ENCODE measurements at places on chromosomes 3 and 15.

GRCh38 chr3:31025541-31025940 lies 131.1 kb upstream of the GADL1 start:
- DNase-seq = no peak

- DNase-seq = no peak
These were observed 42.9 kb downstream of the CHDH start for GRCh38 chr3:53803124-53803815.

- no peak for DNase-seq
These were observed 131.6 kb downstream of the LRRK1 start for GRCh38 chr15:101050623-101051290.

DNA sequence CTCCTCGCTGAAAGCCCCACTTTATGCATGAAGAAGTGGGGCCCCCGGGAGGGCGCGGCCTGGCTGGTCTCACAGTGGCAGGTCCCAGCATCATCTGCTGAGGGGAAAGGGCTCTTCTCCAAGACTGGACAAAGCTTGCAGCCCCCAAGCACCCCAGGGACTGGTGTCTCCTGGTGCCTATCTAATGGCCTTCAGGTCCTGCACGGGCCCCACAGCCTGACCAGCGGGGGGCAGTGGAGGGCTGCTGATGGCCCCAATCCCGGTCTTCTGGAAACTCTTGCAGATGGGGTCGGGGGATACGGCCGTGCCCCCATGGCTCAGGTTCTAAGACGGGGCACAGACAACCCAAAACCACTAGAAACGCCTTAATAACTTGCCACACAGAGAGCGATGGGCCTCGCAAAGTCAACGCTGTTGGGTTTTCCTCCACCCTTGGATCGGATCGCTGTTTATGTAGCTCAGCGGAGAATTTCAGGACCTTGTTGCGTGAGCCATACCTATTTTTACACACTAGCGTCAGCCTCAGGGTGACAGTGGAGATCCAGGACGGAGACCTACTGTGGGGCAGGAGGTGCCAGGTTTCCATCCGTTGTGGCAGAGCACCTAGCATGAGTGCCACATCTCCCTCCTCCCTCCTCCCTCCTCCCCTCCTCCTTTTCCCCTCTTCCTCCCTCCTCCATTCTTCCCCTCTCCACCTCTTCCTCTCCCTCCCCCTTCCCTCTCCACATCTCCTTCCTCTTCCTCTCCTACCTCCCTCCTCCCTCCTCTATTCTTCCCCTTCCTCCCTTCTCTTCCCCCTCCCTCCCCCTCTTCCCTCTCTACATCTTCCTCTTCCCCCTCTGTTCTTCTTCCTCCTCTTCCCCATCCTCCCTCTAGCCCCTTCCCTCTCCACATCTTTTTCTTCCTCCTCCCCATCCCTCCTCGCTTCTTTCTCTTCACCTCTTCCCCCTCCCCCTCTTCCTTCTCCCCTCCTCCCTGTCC lies 79.3 kb upstream of the ALDH1L1 start:
- DNase-seq = peak; percentile 75

- DNase-seq = no peak
These were observed 35.8 kb upstream of the HERC1 start for GRCh38 chr15:63869371-63870042.

GRCh38 chr3:38655708-38656300 lies 6.3 kb upstream of the SCN5A start:
- peak; percentile 61 for DNase-seq

DNA sequence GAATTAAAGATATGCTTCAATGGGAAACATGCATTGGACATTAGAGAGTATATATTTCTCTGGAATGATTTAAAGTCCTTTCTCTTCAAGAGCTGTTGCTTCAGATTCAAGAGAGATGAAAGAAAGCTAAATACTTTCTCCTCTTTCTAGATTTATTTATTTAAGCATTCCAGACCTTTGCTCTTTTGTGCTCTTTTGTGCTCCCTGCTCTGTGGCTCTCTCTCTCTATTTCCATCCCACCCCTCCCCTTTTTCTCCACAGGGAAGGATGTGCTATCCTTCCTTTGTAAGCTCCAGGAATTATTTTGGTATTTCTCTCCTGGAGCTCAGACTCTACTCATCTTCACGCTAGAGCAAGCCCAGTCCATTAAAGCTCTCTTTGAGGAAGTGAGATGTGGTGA lies 871.9 kb upstream of the GBE1 start:
- DNase-seq = no peak

DNA sequence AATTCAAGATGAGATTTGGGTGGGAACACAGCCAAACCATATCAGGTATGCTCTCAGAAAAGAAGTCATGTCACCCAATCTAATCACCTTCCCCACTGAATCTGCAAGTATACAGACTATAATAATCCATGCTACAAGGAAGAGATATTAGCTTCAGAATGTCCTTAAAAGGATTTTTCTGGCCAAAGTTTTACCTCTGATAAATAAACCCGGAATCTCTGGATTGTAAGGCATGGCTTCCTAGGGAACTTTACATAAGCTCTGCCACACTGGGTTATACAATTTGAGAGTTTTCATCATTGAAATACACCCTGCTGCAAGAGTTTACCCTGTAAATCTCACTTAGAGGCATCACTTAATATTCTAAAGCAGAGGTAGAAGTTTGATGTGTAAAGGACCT lies 330.5 kb upstream of the KCNMB2 start:
- no peak for DNase-seq

DNA sequence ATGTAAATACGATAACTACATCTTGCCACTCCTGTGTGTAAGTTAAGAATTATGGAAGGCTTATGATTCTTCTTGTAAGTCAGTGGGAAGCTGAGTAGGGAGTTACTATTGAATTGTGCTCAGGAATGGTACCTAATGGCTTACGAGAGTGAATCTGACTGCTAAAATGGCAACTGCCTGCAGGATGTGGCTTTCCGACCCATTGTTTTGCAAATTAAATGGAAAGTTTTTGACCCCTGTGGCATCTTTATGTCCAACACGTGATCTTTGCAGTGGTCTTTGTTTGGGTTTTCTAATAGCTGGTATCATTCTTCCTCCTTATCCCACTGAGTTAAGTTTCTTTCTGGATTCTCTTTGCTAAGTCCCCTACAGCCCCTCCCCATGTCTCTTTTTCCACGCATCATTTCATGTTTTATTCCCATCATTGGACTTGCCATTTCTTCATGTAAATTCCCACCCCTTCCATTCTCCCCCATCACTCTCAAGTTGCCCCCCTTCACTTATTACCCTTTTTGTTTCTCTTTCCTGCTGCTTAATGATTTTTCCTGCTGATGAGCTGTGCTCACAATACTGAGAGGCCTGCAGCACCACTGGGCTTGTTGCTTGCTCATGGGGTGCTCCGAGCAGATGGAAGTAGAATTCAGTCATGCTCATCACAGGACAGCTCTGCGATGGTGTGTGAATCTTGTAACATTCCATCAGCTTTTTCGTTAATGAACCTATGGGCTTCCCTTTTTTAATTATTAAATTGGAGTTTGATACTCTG lies 428.2 kb upstream of the IL12A start:
- DNase-seq = peak; percentile 29

DNA sequence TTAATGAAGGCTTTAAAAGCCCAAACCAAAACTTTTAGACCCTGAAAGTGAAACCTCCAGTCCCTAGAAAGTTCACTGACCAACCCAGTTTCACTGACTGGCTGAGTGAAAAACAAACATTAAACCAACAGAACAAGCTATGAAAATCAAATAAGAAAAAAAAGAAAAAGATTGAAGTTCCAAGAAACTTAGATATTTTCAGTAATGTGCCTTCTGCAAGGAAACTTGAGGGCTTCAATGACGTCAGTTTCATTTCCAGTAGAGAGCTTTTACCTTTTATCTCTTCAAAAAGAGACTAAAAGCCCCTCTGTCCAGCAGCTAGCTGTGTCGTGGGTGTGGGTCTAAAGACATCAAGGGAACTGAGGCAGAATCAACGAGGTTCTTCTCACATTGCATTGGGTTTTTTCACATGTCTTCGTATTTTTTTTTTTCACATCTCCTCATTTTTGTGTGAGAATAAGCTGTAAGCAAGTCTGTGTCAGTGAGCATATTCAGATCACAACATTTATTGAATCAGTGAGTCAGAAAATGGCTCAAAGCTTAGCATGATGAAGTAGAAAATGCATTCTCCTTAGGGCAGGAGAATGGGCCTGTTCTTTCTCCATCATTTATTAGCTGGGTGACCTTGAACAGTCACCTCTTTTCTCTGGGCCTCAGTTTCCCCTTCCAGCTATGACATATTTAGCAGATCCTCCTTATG lies 54.8 kb upstream of the BCL6 start:
- no peak for DNase-seq

- no peak for DNase-seq
These were observed 12.1 kb downstream of the PTPRG start for GRCh38 chr3:61573441-61573840.

- DNase-seq = no peak
These were observed 9.0 kb downstream of the SLC24A1 start for GRCh38 chr15:65630760-65631159.

- peak; percentile 63 for DNase-seq
These were observed 14.2 kb upstream of the U2SURP start for GRCh38 chr3:142987080-142987700.

GRCh38 chr3:17278006-17278405 lies 393.3 kb downstream of the PLCL2 start:
- no peak for DNase-seq

DNA sequence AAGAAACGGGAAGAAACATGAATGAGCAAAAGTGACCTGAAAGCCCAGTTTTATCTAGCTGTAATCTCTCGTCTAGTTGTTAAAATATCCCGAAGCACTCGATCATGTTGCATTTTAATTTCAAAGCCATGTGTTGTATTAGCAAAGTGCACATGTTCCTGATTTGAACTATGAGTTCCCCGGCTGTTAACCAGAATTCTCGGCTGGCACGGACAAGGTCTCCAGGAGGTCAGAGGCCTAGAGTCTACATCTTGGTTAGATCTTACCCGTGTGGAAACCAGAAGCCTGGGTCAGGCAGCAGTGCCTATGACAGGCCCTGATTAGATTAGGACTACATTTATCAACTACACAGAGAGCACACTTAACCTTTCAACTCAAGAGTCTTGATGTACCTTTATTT lies 195.8 kb downstream of the CDIN1 start:
- DNase-seq = no peak

- DNase-seq = no peak
These were observed 648 bp downstream of the CYB561D2 start for GRCh38 chr3:50351323-50351697.

GRCh38 chr3:105274536-105274935 lies 92.2 kb upstream of the ALCAM start:
- no peak for DNase-seq

- DNase-seq = no peak
These were observed 2.0 kb upstream of the PLIN1 start for GRCh38 chr15:89681146-89681545.

- no peak for DNase-seq
These were observed 15.6 kb downstream of the DCBLD2 start for GRCh38 chr3:98885851-98886250.

DNA sequence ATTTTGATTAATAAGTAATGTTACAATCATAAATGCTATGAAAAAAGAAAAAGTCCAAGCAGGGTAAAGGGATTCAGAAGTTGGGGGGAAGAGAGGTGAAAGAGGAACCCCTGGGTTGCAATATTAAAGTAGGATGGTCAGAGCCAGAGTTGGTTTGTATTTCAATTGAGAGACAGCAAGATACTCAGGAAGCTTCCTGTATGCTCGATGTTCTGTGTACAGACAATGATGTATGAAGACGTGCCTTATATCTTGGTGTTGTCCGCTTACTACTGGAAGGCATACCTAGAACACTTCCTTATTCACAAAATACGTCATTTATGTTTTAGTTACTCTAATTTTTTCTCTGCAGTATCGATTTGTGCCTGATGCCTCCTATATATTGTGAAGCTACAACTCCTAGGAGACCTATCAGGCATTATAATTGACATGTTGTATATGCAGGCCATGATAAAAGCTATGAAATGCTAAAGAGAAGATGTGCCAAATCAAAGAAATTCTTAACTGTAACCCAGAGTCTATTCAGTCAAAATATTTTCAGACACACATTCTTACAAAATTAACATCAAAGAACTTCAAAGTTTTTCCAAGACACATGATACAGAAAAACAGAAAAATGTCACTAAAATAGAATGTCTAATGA lies 87.5 kb downstream of the TBL1XR1 start:
- DNase-seq = no peak

DNA sequence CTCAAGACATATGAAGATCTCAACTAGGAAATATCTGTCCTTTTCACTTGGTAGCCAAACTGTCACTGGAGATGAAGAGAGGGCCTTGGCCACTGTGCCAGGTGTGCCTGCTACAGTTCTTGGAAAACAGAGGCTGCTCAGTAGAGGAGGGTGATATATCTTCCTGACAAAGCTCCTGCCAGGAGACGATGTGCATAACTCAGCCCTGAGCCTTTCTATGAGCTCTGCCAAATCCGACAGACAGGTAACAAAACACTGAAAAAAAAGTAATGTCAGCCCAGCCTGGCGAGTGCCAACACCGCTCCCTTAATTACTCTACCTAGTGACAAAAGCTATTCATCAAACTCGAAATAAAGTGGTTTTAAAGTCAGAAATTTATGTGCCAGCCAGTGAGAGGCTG lies 123.2 kb downstream of the MFSD1 start:
- DNase-seq = no peak

DNA sequence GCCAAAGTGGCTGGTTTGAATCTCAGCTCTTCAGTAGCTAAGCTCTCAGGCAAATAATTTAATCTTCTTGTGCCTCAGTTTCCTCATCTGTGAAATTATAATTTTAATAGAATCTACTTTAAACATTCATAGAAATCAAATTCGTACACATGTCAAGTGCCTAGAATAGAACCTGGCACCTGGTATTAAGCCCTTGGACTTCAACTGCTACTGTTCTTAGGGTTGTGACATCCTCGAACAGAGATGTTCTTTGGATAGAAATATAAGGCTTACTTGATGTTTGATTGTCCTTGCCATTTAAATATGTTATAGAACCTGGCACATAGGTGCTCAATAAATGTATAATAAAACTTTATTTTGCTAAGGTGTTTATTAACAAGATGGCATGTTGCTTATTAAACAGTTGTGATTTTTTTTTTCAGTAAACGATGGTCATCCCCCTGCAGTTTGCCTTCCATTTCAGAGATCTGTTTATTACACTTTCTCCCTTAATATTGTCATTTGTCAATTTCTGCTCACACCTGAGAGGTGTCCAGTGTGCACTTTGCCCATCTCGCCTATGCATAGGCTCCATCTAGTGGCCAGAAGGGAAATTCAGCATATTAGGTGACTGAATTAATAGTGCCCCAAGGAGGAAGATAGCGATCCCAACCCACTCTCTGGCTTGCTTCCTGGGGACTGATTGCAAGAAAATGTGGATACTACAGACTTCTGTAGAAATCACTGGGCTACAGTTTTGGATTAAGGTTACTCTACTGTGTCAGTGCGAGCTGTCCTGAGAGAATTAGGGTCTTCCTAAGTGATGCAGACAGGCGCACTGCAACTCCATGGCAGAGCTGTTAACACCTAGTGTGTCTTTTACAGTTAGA lies 10.7 kb downstream of the IGF1R start:
- DNase-seq = peak; percentile 68

- no peak for DNase-seq
These were observed 1.4 kb downstream of the PAQR5 start for GRCh38 chr15:69299943-69300588.

DNA sequence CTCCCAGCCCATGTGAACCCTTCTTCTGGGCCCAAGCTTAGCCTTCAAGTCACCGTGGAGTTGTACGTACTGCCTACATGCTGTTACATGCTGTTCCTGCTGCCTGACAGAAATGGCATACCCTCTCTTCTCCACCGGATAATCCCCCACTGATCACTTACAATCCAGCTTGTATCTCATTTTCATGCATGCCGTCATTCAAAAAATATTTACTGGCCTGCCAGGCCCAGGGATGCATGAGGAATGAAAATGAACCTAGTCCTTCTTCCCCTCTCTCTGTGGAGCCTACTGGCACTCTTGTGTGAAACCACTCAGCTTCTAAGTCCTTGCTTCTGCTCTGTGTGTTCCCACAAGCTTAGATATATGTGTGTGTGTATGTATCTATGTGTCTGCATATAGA lies 60.6 kb downstream of the WNT5A start:
- no peak for DNase-seq
